ENCODE measurements at places on chromosomes 13 and 19.
A peak's percentile ranks its signal among the peaks of the same experiment; 100 is the strongest.

DNA sequence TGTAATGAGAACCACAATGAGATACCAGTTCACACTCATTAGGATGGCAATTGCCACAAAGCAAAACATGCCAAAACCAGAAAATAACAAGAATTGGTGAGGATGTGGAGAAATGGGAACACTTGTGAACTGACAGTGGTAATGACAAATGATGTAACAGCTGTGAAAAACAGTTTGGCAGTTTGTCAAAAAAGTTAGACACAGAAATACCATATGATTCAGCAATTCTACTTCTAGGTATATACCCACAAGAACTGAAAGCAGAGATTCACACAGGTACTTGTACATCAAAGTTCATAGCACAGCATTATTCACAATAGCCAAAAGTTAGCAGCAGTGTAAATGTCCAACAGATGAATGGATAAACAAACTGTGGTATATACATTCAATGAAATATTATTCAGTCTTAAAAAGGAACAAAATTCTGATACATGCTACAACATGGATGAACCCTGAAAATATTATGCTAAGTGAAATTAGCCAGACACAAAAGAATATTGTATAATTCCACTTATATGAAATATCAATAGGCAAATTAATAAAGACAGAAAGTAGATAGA lies 96.5 kb downstream of the UGGT2 start:
- no peak for DNase-seq

- DNase-seq: no peak
Measured at GRCh38 chr19:6521718-6522646, 8.8 kb upstream of the TNFSF9 start.

DNA sequence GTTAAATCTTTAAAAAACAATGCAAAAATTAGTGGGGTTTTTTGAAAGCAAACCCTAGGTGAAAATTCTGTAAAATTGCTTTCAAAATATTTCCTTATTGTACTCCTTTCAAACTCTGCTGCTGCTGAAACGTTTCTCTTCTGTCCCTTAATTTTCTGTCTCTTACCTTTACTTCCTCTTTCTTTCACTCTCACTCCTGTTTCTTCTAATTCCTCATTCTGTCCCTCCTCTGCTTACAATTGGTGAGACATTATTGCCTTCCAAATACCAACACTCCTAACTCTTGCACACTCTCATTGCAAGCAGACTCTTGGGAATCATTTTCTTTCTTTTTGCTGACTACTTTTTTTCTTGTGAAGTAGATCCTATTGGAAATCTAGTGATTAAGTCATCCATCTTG lies 685.6 kb upstream of the SLITRK1 start:
- DNase-seq: no peak

GRCh38 chr19:13149628-13150186 lies 468 bp downstream of the STX10 start:
- DNase-seq: peak; percentile 48

DNA sequence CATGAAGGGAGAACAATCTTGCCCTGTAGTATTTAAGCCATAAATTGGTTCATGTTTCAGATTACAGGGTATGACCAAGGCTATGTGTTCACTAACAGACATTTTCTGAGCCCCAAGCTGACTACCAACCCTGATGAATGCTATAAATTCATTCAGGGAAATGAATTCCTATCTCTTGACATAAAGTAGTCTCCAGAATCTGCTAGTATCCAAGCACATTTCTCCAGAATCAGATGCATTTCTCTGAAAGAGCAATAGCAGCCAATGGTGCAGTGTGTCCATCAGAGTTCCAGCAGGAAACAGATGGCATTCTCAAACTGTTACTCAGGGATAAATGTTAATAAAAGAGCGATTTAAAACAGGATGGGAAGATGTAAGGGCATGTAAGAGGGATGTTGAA lies 226.4 kb downstream of the COG6 start:
- no peak for DNase-seq

GRCh38 chr13:101423872-101424271 lies 7.6 kb upstream of the NALCN start:
- no peak for DNase-seq

DNA sequence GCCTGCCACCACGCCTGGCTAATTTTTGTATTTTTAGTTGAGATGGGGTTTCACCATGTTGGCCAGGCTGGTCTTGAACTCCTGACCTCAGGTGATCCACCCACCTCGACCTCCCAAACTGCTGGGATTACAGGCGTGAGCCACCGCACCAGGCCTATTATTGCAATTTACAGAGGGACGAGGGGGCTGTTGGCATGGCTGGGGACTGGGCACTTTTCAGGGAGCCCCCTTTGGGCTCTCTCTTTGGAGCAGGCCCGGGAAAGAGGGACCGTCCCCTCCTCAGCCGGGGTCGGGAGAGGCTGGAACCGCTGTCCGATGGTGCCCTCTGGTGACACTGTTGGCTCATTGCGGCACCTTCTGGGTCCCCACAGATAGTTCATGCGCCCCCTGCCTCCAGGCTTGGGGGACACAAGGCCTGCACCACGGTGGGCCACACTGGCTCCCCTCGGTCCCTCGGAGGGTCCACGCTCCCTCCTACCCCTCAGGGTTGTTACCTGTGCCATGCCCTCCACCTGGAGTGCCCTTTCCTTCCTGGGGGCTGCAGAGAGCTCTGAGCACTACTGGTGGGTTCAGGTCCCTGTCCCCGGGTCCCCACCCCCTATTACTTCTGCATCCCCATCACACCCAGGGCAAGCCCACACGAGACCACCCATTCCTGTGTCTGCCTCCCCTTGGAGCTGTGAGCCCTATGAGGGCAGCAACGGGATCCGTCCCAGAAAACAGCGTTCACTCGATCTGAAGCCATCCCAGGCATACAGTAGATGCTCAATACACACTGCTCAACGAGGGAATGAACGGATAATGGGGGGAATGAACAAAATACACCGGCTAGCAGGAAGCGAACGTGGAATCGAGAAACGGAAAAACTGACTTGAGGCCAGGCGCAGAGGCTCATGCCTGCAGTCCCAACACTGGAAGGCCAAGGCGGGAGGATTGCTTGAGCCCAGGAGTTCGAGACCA lies 12.5 kb downstream of the FEM1A start:
- DNase-seq: peak; percentile 80

GRCh38 chr19:6730153-6730804 lies 7.1 kb downstream of the GPR108 start:
- no peak for DNase-seq

DNA sequence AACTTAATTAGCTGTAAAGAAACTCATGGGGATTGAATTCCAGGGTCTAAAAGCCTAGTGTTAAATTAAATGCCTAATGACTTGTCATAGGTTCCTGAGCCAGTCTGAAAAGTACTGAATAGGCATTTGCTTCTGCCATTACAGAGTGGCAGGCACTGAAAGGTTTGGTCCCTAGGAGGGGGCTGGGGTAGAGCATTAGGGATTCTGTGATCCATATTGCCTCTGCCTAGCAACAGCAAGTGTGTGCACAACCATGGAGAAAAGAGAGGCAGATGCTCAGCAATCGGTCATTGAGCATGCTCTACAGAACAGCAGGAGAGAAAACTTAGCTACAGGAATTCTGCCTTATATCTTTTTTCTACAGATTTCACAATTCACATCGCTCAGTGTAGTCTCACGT lies 133.5 kb downstream of the TRPC4 start:
- no peak for DNase-seq

DNA sequence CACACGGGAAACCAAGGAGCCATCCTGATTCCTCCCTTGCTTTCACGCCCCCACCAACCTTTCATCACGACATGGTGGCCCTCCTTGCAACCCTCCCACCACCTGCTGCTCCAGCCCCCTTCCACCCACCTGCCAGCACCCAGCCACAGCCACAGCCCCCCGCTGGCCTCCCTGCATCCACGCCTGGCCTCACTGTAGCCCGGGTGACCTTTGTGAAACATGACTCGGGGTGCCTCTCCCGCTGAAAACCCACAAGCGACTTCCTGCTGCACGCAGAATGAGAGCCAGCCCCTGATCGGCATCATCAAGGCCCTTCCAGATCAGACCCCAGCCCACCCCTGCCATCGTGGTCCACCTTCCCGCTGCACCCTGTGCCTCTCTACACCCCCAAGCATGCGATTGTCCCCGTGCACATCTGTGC lies 14.9 kb downstream of the POP4 start:
- DNase-seq: no peak

- DNase-seq: no peak
Measured at GRCh38 chr13:109996404-109996960, 210.1 kb upstream of the IRS2 start.

- DNase-seq: no peak
Measured at GRCh38 chr19:41416194-41416674, 10.9 kb downstream of the B3GNT8 start.

- no peak for DNase-seq
Measured at GRCh38 chr13:110808138-110808537, 94.6 kb downstream of the ING1 start.

DNA sequence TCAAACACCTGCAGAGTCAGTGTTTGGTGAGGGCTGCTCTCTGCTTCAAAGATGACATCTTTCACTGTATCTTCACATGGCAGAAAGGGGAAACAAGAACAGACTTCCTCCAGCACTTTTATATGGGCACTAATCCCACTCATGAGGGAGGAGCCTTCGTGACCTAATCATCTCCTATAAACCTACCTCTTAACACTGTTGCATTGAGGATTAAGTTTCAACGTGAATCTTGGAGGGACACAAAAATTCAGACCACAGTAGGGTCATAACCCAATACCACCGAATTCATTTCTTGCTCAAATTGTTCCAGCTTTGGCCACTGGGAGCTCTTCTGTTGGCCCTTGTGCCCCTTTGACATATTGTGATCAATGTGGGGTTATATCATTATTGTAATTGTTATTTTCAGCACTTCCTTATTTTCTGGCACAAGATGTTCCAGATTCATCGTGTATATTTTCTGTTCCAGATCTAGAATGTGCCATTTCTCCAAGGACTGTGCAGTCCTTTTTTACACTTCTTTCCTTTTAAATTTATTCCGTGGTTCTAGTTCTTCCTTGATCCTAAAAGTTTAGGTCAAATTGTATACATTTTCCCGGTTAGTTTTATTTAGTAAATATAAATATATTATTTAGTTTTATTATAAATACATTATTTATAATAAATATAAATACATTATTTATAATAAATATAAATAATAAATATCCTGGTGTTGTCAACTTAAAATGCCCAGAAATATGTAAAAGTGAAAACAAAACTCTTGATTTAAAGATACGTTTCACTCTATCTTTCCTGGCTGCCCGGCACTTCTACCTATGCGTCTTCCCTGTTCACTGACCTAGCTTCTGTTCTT lies 35.5 kb upstream of the IGFL4 start:
- peak; percentile 6 for DNase-seq

- no peak for DNase-seq
Measured at GRCh38 chr13:109725297-109725696, 61.1 kb downstream of the IRS2 start.

DNA sequence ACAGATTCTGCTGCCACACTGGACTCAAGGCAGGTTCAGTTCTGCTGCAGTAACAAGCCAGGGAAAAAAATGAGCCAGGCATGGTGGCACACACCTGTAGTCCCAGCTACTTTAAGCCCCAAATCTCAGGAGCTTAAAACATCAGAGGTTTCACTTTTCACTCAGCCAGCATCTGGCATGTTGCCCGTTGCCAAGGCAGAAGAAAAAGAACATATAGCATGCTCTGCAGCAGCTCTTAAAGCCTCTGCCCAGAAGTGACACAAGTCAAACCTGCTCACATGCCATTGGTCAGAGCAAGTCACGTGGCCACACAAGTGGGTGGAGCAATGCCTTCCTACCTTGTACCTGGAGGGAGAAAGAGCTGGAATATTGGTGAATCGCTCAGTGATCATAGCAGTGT lies 14.7 kb upstream of the ADGRE5 start:
- peak; percentile 98 for DNase-seq

GRCh38 chr13:34914416-34914815 lies 27.7 kb upstream of the NBEA start:
- no peak for DNase-seq

DNA sequence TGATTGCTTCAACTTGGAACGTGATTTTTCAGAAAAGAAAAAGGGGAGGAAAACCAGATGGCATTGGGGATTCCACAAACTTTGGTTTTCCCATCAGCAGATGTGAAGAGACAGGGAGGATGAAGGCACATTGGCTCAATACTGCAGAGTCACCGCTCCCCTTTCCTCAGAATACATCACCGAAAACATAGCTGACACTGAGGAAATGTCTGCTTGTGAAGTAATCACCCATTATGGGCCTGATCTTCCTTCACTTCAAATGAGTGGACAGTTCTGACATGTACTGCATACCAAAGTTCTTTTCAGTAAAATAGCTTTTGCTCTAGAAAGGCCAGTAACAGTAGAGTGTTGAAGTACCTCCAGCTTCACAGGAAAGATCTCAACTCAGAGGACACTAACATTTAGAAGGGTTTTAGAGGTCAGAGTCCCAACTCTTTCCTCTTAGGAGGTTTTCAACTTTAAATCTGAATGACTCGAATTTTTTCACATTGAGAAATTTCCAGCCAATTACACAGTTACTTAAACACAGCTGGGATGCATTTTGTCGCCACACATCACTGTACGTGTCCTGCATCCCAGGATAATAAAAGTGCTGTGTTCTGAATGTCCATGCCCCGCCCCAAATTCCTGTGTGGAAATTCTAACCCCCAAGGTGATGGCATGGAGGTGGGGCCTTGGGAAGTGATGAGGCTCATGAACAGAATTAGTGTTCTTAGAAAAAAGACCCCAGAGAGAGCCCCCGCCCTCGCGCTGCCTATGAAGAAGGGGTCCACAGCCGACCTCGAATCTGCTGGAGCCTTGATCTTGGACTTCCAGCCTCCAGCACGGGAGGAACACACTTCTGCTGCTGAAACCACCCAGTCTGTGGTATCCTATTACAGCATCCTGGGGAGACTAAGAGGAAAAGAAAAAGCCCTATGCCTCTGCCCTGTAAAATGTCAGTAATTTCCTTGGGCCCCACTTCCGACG lies 77.7 kb downstream of the COL4A1 start:
- DNase-seq: no peak

- no peak for DNase-seq
Measured at GRCh38 chr13:99299256-99299919, 7.8 kb downstream of the GPR183 start.

- no peak for DNase-seq
Measured at GRCh38 chr13:24834902-24835510, 71.0 kb downstream of the RNF17 start.

GRCh38 chr13:24165746-24166145 lies 5.2 kb downstream of the SPATA13 start:
- DNase-seq: no peak

DNA sequence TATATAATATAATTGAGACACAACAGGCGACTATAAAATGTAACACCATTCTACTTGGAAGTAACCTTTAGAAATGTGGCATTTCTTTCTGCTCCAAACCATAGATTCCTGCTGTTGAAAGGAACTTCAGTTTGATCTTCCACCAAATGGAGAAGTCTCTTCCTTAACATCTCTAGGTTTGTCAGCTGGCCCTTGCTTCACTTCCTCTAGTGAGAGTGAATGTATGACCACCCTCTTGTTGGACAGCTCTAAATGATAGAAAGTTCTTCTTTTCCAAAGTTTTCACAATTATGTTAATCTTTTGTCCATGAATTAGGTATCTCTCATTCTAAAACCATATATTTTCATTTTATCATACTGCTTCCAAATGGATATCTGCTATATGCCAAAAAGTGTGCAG lies 13.8 kb upstream of the COG6 start:
- no peak for DNase-seq

GRCh38 chr13:93244918-93245280 lies 18.3 kb downstream of the GPC6 start:
- DNase-seq: no peak

GRCh38 chr19:29662604-29663404 lies 2.5 kb upstream of the PLEKHF1 start:
- peak; percentile 70 for DNase-seq

GRCh38 chr13:71291842-71292146 lies 575.2 kb downstream of the DACH1 start:
- no peak for DNase-seq

- DNase-seq: no peak
Measured at GRCh38 chr19:54461613-54462012, 2.0 kb downstream of the LENG9 start.
